Caki2 (cell line): ENCODE measurements at places on chromosomes 1 and 21.

- no peak for DNase-seq
Observed at GRCh38 chr1:178609015-178609414, 96.1 kb downstream of the TEX35 start.

DNA sequence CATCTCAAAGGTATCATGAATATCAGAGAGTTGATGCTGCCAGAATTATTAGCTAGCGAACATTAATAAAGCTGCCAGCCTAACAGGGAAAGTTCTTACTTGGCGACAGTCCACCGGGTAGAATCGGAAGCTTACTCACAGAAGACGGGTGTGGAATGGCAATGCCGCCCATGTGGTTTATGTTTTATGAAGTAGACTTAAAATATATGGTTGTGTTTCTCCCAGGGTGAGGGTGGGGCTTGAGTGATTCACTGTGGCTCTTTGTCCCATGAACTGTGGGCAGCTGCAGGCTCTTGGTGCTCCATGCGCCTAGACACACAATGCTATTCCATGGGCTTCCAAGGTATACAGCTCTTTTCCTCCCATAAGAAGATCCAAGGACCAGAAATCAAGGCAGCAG is 162.7 kb downstream of the PIGK start:
- DNase-seq = no peak

GRCh38 chr1:178465011-178465410 is 31.8 kb downstream of the CLEC20A start:
- no peak for DNase-seq

- no peak for DNase-seq
Observed at GRCh38 chr1:71796006-71796405, 486.3 kb downstream of the NEGR1 start.

GRCh38 chr1:117392771-117393170 is 25.5 kb downstream of the MAN1A2 start:
- DNase-seq = no peak

- DNase-seq = no peak
Observed at GRCh38 chr21:41428311-41428710, 2.3 kb downstream of the MX1 start.

DNA sequence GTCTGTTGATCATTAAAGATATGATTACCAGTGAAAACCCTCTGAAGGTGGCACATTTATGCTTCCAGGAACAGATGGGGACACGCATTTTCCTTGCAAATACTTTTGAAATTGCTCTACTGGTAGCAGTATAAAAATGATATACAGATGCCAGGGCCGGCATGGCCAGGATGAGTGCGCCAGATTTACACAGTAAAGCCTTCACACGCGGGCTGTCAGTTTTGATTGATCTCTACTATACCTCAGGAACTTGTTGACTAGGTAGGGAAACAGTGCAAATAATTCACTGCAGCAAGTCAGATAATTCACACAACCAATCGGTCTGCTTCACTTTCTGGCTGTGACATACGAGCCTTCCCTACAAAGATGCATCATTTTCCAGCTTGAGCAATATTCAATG is 123.2 kb upstream of the BARHL2 start:
- DNase-seq = no peak

DNA sequence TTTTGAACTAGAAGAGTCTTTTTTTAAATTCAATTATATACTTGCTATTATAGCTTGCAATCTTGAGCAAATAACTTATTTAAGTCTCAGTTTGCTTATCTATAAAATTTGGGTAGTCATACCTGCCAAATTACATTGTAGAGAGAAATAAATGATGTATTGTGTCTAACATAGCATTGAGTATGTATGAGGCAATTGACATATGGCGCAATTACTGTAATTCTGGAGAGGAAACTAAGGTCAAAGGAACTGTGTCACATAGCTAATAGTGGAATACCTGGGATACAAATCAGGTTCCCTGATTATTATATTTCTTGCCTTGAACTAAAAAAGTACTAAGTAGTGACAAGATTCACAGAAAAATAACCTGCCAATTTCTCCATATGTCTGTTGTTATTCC is 302.5 kb downstream of the PDE4B start:
- no peak for DNase-seq

- DNase-seq = no peak
Observed at GRCh38 chr1:183675381-183675780, 22.3 kb upstream of the APOBEC4 start.

- no peak for DNase-seq
Observed at GRCh38 chr1:225996946-225997545, 2.1 kb downstream of the SDE2 start.

- no peak for DNase-seq
Observed at GRCh38 chr1:168733241-168733640, 4.2 kb upstream of the DPT start.

- DNase-seq = peak; percentile 86
Observed at GRCh38 chr1:244970236-244970743, 105.9 kb upstream of the HNRNPU start.

- DNase-seq = no peak
Observed at GRCh38 chr1:113788802-113789201, 23.5 kb downstream of the RSBN1 start.

DNA sequence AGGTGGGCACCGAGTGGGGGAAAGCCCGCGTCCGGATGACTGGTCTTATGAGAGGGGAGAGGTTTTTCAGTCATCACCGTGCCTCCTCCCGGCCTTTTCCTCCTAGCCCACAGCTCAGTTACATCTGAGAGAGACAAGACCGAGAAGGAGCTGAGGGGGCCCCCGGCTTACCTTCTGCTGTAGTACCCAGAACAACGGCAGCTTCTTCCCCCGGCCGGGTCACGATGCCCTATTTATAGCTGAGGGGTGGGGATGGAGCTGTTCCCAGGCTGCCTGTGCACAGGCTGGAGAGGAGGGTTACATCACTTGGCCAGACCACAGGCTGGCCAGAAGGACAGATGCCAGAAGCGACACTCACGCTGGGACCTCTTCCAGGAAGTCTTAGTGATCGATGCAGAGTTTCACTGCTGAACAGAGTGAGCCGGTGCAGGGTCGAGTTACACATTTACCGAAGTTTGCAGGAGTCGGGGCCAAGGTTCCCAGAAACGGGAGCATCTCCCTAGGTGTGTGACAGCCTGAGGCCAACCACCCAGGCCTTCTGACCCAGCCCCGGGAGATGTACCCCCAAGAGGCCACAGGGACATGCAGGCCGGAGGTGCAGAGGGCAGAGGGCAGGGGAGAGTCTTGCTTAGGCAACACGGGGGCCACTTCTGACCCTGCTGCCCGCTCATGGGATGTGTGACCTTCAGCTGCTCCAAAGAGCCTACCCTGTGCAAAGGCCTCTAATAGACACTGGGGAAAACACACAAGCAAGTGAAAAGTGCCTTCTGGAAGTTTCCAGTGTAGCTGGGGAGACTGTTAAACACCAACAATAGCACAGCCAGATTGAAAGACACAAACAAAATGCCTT is at the start of gene AGT:
AGT (minus strand) TSS at position 208 of the 850 bp plus-strand sequence. CDS start 3,299 bp downstream, outside the sequence.
- DNase-seq = no peak

DNA sequence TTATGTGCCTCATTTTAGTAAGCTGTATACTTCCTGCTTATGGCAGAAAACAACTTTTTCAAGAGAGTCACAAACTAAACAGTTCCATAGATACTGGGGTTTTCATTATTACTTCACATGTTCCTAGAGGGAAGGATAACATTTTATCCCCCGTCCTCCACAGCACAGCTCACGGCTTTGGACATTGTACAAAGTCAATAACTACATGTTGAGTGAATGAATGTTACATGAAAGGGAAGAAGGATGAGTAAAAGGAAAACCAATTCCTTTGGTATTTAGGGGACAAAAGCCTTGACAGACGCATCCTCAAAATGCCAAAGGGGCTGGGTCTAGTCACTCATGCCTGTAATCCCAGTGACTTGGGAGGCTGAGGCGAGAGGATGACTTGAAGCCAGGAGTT is 14.8 kb downstream of the PI4KB start:
- DNase-seq = no peak

DNA sequence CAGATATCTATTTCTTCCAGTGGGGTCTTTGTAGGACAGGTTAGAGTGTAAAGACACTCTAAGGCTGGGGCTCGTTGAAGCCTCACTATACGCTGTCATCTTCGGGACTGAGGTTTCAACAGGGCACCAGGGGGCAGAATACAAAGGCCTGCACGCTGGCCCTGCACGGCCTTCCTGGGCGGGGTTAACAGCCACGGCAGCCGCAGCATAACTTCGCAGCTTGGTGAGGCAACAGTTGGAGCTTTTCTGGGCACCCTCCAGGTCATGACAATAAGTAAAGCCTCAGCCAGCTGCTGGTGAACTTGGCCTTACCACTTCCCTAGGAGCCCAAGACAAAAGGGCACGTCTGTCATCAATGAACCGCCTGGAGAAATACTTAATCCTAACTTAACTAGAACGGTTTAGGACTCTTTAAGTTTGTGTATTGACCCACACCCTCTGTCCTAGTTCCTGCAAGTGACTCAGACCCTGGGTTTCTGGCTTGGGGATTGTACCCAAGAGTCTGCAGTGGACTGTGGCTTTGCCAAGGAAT is 2.3 kb upstream of the RUNX1 start:
- peak; percentile 93 for DNase-seq

DNA sequence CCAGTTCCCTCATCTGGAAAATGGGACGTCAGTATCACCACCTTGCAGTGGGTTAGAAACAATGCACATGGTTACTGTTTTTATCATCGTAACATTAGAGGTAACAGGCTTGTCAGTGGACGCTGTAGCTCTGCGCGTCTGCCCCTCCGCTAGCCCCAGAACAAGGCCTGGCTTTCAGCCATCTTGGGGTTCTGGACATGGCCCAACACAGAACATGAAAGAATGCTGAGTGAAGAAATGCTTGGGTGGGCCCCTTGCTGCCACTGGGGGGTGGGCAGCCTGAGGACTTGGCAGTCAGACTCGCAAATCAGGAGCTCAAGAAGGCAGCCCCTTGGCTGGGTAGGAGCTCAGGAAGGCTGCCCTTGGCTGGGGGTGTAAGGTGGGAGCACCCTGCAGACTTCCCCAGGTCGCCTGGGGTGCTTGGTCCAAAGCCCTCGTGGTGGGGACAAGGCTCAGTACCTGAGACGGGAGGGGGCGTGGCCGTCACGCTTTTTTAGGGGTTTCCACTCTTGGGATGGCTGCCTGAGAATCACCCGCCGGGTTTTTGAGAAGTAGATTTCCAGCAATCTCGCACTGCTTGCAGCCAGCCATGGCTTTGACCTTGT is 51.7 kb downstream of the SLC37A1 start:
- DNase-seq = no peak

GRCh38 chr1:10474613-10475507 is at the start of gene PEX14:
TSS of gene PEX14 (plus strand) at chr1:10474950. CDS start at chr1:10474967, 17 bp downstream.
- peak; percentile 83 for DNase-seq

GRCh38 chr1:160656737-160657136 is 9.9 kb upstream of the SLAMF1 start:
- DNase-seq = no peak

DNA sequence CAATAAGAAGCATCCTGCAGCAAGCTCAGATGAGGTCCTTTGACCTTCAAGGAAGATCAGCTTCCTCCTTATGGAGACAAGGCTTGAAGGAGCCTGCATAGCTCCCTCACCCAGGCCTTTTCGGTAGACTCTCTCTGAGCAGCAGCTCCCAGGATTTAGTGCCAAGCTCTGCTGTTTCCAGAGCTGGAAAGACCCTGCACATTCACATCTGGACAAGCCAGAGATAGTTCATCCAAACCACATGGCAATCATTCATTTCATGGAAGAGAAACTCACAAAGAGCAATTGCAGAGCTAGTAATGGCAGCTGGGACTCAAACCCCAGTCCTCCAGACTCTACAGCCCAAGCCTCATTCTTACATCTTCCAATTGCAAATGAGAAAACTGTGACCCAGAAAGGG is 76.4 kb upstream of the EDN2 start:
- DNase-seq = no peak

DNA sequence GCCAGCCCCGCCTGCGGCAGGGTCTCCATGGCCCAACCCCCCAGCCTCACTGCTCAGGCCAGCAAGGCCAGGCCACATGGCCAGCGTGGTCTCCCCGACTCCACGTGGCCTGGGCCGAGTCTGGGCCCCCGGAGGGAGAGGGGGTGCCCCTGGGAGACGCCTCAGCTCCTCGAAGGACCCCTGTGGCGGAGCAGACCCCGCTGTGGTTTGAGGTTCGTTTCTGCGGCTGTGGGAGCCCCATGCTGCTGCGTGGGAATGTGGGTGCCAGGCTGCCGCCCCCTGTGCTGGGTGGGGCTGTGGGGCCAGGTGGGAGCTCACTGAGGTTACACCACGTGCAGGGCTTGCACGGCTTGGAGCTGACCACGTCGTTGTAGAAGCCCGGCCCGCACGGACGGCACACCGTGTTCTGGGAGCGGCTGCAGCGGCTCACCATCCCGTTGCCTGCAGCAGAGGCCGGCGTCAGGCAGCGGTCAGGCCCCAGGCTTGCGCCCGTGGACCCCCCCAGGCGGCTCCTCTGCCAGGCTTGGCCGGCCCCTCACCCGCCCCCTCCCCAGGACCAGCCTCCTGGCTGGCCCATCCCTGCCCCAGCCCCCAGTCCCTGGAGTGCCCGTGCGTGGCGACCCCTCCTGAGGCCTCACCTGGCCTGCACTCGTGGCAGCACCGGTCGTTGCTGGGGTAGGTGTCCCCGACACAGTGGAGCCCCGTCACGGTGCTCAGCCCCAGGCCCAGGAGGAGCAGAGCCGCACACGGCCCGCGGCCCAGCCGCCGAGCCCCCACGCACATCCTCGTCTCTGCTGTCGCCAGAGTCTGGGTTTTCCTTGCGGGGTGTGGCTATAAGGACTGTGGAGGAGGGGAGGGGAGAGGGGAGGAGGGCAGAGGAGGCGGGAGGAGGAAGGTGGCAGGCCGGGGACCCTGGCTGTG is at the start of gene TNFRSF4:
TNFRSF4 (minus strand) TSS at position 809 of the 921 bp plus-strand sequence; CDS start at position 783, 26 bp downstream.
- no peak for DNase-seq

- DNase-seq = no peak
Observed at GRCh38 chr1:211638246-211638645, 37.2 kb downstream of the NEK2 start.

DNA sequence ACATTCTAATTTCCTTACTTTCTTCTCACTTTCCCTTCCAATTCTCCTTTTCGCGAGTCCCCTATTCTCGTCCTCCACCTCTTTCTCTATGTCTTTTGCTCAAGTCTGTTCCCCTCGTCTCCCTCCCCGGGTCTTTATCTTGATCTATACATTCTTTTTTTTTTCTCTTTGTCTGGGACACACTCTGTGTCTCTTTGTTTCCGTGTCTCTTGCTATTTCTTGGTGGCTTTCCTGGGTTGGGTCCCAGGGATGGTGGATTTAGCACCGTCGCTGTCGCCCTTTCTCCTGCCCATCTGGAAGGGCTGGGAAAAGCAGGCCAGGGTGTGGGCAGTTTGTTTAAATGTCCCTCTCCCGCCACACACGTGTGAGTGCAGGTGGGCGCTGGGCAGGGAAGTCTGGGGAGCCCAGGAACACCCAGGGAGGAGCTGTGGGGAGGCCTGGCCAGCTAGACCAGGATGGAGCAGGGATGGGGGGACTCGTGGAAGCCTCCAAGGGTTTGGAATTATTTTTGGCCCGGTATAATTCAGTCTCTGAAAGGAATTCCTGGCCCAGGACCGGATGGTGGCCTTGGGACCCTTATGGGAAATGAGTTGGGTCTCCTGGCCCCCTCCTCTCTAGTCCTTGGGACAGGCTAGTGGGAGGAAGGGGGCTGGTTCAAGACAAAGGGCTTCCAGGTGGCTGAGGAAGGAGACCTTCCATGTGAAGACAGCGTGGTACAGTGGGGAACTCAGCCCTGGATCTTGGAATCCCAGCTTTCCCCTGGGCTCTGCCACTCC is 9.5 kb upstream of the ID3 start:
- DNase-seq = no peak

- DNase-seq = no peak
Observed at GRCh38 chr1:163178628-163179027, 24.1 kb downstream of the RGS5 start.
